ENCODE measurements at places on chromosomes 4 and X.
A peak's percentile ranks its signal among the peaks of the same experiment; 100 is the strongest.

DNA sequence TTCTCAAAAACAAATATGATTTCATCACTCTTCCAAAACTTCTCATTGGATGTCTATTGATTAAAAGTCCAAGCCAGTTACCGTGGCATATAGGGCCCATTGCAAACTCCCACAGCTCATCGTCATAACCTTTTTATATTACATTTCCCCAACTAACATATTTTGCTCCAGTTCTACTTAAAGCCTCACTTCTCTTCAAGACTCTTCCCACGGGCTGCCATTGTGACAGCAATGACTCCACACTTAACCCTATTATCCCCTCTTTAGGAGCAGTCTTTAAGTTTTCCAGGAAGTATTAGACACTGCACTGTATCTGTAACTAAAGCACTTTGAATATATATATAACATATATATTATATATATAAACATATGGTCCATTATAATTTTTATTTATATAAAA, 44.5 kb downstream of the DTHD1 start:
- DNase-seq, result no peak

DNA sequence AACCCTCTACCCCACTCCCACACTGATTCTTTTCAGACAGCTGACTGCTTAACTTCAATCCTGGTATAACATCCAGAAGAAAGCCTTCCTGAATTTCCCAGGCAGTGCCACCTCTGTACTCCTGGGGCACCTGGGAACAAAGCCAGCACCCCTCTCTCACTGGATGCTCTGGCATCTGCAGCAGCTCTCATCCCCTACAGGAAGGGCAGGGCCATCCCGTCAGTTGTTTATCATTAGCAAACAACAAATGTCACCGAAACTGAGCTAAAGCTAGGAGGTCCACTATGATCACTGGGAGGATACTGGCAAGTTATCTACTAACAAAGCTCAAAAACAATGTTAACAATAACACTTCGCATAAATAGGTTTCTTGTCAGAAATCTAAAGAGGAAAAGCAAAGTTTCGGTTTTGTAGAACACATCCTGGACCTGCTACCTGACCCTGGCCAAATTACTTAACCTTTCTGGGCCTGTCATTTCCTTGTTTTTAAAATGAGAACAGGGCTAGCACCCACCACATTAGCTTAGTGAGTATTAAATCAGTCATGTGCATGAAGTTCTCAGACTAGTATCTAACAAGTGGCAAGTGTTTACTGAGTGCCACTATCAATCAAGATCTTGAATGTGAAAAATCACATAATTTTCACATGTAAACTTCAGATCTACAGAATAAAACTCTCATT, 86.6 kb downstream of the NR3C2 start:
- no peak for DNase-seq

- no peak for DNase-seq
Observed at GRCh38 chr4:26670903-26671537, 87.1 kb downstream of the TBC1D19 start.

DNA sequence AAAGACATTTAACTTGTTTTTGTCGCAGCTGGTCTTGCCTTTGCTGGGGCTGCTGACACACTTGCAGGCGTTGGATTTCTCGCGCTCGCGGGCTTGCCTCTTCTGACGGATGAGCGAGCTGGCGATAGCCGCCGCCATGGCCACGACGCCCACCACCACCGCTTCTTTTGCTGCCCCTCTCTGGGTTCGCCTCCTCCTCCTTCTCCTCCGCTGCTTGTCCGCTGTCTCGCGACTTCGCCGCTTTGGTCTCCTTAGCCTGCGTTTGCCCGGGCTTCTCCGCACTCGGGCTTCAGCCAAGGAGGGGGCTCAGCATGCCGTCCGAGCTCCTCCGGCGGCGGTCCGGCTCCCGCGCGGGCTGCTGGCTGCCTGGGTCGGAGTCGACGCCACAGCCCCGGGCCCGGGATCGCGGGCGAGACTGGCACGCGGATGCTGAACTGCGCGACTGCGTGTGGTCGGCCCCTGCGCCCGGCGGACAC, 613 bp downstream of the FGF13 start:
- DNase-seq, result no peak

GRCh38 chr4:98518559-98519267, 139.7 kb downstream of the TSPAN5 start:
- no peak for DNase-seq

- DNase-seq, result no peak
Observed at GRCh38 chr4:186790630-186791029, 67.0 kb upstream of the FAT1 start.

GRCh38 chr4:52019936-52020657, at the start of gene LRRC66:
LRRC66 (minus strand) TSS chr4:52020363; CDS start chr4:52017613, 2,750 bp downstream.
- no peak for DNase-seq

DNA sequence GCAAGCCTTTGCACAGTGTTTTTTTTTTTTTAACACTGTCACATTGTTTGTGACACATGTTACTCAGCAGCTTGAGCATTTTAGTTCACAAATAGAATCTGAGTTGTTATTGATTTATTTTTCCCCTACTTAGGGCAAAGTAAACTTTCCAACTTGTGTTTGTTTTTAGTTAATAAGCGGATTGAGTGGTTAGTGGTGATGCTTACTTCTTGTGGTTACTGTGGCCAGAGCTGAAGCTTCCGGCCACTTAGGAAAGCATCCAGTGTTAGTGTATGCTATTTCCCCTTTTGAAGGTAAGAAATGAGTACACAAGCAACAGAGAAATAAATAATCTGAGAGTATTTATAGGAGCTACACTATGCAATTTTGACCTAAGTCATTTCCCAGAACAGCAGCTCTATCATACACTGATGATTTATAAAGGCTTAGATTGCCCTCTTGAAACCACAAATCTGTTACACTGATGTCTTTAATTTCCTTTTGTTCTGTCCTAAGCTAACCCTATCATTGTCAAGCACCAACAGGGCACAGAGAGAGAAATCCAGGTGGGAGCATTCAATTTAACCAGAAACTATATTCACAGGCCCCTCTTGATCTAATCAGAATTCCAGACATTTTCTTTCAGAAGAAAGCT, 2464.6 kb downstream of the PCDH7 start:
- DNase-seq, result peak; percentile 15

- DNase-seq, result no peak
Observed at GRCh38 chrX:100635040-100635439, 1.6 kb downstream of the TSPAN6 start.

GRCh38 chr4:159221280-159221679, 118.4 kb downstream of the RAPGEF2 start:
- no peak for DNase-seq

DNA sequence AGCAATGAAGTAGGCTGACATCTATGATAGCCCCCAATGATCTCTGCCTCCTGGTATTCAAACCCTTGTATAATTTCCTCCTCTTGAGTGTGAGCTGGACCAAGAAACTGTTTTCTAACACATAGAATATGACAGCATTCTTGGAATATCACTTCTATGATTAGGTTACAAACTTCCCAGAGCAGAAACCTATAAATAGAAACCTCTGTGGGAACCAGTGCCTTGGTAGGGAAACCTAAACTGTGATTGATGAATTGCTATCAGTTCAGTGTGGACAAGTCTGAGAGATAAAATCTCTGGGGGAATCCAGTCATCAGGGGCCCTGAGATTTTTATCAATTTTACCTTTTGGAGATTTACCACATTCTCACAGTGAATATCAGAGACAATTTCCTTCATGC, 756.5 kb upstream of the AGA start:
- DNase-seq, result no peak

- no peak for DNase-seq
Observed at GRCh38 chr4:73701116-73701515, 39.3 kb upstream of the CXCL8 start.

DNA sequence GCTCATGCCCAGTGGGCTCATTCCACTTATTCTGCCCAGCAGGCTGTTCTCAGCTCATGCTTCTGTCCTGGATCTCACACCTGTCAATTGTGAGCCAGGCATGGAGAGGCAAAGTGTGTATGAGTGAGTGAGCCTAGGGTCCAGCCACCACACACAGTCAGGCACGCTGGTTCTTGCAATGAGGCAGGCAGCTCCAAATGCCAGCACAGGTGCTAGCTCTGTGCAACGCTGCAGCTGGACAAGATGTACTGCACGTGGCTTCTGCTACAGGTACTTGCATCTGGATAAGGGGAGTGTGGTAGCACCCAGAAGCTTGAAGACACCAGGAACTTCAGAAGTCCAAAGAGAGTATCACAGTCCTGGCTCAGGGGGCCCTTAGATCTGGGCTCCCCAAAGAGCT, 1249.4 kb upstream of the IGFBP7 start:
- DNase-seq, result no peak

GRCh38 chr4:2862528-2862927, 18.9 kb downstream of the ADD1 start:
- no peak for DNase-seq

GRCh38 chr4:55500072-55500471, 46.6 kb downstream of the CLOCK start:
- no peak for DNase-seq

- peak; percentile 56 for DNase-seq
Observed at GRCh38 chrX:39063037-39063436, 261.8 kb downstream of the MID1IP1 start.

DNA sequence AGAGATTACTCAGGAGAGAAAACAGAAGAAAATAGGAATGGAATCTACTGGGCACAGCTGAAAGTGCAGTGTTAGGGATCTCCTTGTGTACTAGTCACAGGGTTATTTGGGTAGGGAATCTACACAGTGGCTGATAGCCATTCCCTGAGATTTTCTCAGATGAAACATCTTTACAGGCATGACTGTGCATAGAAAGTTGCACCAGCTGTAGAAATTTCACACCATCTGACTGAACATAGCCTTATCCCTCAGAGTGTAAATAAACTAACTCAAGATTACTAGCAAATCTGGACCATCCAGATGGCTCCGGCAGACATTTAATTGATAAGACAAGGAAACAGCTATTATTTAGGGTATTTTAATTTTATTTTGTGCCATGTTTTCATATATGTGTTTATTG, 2053.5 kb upstream of the TENM3 start:
- DNase-seq, result no peak

DNA sequence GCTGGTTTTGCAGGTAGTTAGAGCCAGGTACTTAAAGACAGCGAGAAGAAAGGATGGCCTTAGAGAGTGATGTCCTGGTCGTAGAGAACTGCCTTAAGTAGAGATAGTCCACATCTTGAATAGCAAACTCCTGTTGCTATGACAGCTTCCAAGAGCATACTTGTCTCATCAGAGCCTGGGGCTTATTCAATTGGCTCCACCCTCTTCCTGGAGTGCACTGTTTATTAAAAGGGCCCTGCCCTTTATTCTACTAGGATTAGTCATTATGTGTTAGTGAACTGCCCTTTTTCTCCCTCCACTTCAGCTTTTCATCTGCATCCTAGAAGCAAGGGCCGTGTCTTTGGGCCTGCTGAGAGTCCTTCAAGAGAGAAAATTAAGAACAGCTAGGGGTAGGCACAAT, 94.5 kb upstream of the EOLA2 start:
- no peak for DNase-seq

- no peak for DNase-seq
Observed at GRCh38 chr4:25161593-25161950, 1.3 kb upstream of the SEPSECS start.

- no peak for DNase-seq
Observed at GRCh38 chr4:3745886-3746656, 20.1 kb upstream of the ADRA2C start.

DNA sequence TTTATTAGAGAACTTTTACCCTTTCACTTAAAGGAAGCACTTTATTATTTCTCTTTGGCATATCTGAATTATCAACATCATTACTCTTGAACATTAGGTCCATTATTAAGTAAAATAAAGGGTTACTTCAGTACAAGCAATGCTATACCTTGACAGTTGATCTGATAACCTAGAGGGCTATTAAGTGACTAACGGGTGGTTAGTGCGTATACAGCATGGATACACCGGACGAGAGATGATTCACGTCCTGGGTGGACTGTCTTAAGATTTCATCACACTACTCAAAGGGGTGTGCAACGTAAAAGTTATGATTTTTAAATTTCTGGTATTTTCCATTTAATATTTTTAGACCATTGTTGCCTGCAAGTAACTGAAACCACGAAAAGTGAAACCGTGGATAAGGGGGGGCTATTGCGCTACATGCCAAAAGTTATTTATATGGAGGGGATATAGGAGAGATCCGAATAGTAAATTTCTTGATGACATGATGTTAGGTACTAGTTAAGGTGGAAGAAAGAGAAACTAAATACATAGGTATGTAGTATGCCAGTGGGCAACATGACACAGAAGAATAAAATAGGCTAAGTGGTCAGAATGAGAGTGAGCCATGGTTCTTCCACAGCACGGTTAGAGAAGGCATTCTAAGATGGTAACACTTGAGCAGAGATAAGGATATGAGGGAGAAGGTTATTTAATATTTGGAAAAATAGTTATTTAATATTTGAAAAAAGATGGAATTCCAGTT, 230.8 kb upstream of the ANKRD50 start:
- no peak for DNase-seq

GRCh38 chr4:141348573-141348972, 127.9 kb downstream of the ZNF330 start:
- DNase-seq, result no peak

DNA sequence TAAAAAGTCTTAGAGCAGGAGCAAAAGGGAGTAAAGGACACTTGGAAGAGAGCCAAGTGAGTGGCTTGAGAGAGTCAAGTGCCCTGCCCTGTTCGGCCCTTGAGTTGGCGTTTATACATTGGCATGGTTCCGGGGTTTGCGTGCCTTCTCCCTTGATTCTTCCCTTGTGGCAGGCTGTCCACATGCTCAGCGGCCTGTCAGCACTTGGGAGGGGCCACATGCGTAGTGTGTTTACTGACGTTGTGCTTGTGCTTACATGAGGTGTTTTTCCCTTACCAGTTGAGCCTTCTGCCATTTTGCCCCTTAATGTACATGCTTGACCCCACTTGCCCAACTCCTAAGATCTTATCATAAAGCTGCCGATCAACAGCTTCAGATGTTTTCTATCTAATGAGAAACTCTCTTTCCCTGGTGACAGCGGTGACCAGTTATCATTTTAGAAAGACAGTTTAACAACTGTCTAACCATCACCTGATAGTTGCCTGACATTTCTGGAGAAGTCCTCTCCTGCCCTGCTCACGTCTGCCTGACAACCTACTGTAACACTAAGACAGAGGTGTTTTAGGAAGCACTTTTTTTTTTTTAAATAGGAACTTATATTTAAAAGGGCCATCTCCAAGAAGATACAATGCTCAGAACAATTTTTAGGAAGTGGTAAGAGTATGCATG, 49.5 kb upstream of the GC start:
- DNase-seq, result no peak

GRCh38 chrX:100830143-100830542, 10.0 kb downstream of the CSTF2 start:
- DNase-seq, result no peak

- DNase-seq, result no peak
Observed at GRCh38 chrX:135973025-135973547, 702 bp downstream of the MMGT1 start.

GRCh38 chrX:48958635-48959094, 1.3 kb upstream of the OTUD5 start:
- DNase-seq, result no peak

DNA sequence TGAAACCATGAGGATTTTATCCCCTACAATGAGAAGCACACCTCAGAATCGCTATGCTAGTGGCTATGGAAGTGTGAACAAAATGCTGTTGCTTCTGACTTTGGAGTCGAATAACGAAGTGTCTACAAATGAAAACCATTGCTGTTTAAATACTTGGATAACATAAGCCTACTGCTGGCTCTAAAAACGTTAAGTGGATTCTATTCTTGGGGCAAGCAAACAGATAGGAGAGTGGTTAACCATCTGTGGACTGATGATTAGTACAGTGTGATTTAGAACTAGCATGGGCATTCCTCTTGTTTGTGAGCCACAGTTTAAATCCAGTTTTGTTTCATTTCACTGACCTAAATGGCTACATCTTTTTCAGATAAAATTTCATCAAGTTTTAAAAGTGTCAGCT, 109.7 kb upstream of the PNPLA4 start:
- no peak for DNase-seq

Measured in GF-D8 (cell line).